ENCODE measurements at places on chromosomes 1 and 21. TPM values are rescaled to one million over a fixed set of nuclear protein-coding genes. Genes with fewer than 3 reads are reported as not detected.

DNA sequence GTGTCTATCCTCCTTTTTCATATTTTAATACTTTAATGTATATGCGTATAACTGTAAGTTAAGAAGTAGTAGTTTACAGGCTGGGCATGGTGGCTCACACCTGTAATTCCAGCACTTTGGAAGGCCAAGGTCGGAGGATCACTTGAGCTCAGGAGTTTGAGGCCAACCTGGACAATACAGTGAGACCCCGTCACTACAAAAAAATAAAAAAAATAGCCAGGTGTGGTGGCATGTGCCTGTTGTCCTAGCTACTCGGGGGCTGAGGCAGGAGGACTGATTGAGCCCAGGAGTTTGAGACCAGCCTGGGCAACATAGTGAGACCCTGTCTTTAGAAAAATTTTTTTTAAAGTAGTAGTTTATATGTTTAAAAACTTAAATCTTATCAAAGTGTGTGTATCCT, 22.3 kb downstream of the ATPAF1 start:
- no peak for DNase-seq
- H3K36me3 ChIP-seq: peaks cover 13% of the 10 kb centered on the region

DNA sequence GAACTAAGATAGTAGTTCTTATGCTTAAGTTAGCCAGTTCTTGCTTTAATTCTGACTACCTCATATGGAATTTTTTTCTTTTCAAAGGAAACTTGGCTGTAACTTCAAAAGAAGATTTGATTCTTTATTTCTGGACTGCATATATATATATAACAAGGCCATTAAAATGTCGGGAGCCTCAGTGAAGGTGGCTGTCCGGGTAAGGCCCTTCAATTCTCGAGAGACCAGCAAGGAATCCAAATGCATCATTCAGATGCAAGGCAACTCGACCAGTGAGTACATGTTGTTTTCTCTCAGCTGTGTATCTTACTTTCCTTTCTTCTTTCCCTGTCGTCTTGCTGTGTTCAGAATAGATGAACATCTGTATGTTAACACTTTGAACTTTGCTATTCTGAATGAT, 21.8 kb downstream of the KIF1B start:
- peaks cover 25% of the 10 kb centered on the region for H3K36me3 ChIP-seq
- DNase-seq: no peak
- no peaks in the 10 kb centered on the region for H3K27me3 ChIP-seq

GRCh38 chr1:233487408-233487807, 126.5 kb upstream of the KCNK1 start:
- no peak overlapping the region for H3K4me3 ChIP-seq
- H3K36me3 ChIP-seq: no peaks in the 10 kb centered on the region
- no peaks in the 10 kb centered on the region for H3K27me3 ChIP-seq
- DNase-seq: peak; percentile 55
- no peak overlapping the region for H3K27ac ChIP-seq

GRCh38 chr21:41707231-41707959, 59.5 kb downstream of the RIPK4 start:
- H3K4me3 ChIP-seq: no peak overlapping the region
- H3K27ac ChIP-seq: no peak overlapping the region
- no peak for DNase-seq
- no peaks in the 10 kb centered on the region for H3K36me3 ChIP-seq
- no peaks in the 10 kb centered on the region for H3K27me3 ChIP-seq

- no peak for DNase-seq
- H3K4me3 ChIP-seq: peak within 1 kb of the TSS; percentile 85
- peaks cover 25% of the 10 kb centered on the region for H3K4me1 ChIP-seq
- H3K27me3 ChIP-seq: no peaks in the 10 kb centered on the region
- peaks cover 8% of the 10 kb centered on the region for H3K36me3 ChIP-seq
Measured at GRCh38 chr1:6554907-6555778, at the start of gene TAS1R1. TSS of gene TAS1R1 (plus strand) at chr1:6555307. CDS start at chr1:6555374, 67 bp downstream.

DNA sequence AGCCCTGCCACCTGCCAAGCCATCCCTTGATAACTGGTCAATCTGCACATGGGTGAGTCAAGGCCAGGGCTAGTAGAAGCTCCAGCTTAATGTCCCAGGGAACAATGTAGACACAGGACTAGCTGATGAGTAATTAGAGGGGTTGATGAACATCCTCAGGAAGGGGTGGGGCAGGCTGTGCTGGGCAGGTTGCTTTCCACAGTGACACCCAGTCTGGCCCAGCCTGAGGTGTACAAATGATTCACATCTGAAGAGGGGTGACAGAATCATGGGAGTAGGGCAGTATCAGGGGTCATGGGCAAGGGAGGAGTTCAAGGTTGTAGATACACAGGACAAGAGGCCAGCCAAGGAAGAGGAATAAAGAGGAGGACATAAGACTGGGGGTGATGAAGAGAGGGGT, 4.3 kb downstream of the LPAR3 start:
- peaks cover 12% of the 10 kb centered on the region for H3K4me1 ChIP-seq
- DNase-seq: peak; percentile 26

DNA sequence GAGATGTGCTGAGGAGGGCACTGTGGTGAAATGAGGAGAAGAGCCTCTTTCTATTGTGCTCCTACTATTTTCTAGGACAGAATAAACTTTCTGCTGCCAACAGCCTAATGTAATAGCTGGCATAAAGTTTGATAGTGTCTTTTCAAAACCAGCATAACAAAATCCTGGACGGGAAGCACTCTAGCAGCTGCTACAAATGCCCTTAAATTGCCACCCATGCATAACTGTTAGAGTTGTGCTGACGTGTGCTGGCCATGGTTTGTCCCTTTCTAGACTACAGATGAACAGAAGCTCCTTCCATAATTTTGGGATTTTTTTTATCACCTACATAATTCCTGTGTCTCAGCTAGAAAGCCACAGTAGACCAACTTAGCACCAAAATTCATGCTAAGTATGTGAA, 88.5 kb upstream of the DEPDC1 start:
- H3K27me3 ChIP-seq: no peaks in the 10 kb centered on the region
- no peaks in the 10 kb centered on the region for H3K36me3 ChIP-seq
- H3K27ac ChIP-seq: no peak overlapping the region

DNA sequence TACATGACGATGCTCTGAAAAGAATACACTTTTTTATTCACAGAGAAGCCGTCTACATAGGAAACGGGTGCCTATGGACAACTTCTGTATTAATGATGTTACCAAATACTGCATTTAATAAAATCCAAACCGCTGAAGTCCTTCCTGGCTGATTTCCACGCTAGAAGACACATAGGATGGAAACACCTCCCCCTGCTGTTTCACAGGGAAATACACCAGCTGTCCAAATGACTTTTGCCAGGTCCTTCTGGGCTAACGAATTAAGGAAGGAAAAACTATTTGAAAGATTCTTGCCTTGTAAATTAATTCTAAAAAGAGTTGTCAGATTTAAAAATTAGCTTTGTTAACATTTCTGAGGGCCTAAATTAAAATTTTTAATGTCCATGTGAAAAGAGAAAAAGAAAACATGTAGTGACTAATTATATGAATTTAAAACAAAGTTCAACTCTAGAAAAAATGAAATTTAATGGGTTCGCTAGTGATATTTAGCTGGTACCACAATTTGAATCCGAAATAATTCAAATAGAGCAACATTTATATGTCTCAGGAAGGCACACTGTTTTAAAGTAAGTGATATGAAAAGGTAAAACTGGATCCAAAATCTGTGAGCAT, 146.0 kb downstream of the RERE start:
- H3K4me3 ChIP-seq: no peak overlapping the region
- DNase-seq: no peak
- H3K27me3 ChIP-seq: no peaks in the 10 kb centered on the region
- no peak overlapping the region for H3K27ac ChIP-seq
- no peaks in the 10 kb centered on the region for H3K36me3 ChIP-seq
- H3K4me1 ChIP-seq: peaks cover 63% of the 10 kb centered on the region

Gene FALEC
- not detected for total RNA-seq

Gene SRSF10
- 56.2 TPM for total RNA-seq

Gene SPRR2A
- total RNA-seq: not detected

Measured in esophagus muscularis mucosa (tissue), 4 donors.